ENCODE measurements at places on chromosomes 5 and 9.
A peak's percentile ranks its signal among the peaks of the same experiment; 100 is the strongest.

DNA sequence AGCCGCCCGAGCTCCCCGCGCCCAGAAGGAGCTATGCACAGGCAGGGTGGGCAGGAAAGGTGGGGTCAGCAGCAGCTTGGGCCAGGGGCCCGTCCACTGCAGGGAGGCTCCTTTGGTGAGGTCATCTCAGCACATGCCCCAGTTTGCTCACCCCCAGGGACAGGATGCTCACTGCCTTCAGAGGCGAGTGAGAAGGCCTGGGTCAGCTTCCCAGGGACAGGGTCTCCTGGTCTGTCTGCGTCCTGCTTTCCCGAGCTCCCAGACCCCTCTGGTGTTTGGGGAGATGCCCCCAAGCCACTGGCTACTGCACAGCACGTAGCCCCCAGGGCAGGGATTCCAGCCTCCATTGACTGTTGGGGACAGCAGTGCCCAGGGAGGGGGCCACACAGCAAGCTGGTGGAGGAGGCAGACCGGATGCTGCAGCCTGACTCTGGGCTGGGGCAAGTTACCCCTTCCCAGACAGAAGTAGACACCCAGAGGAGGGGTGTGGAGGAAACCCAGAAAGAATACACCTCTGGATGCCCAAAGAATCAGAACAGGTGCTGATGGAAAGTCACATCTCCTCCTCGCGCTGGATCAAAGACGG, 581 bp upstream of the SARDH start:
- no peak for DNase-seq

DNA sequence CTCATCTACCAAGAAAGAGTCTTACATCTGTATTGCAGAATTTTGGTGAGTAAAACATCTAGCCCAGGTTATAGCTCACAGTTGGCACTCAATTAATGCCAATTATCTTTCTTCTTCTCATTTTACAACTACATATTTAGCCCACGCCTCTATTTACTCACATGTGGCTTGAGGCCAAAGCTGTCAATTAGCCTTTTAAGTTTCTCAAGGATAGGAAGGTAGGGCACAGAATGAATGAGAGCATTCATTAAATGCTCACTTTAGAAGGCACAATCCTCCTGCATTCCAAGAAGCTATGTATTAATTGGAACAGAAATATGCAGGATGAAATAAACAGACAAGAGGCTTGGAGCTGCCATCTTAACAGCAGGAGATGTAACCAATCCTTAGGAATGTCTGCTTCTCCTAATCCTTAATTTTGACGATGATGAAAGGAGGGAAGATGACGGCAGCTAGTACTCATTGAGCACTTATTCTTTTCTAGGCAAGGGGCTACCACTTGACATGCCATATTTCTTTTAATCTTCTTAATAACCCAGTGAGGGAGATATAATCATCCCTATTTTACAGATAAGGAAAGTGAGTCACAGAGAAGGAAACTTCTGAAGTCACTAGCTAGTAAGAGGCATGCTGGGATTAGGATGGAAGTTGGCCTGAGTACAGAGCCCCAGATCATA, 30.8 kb upstream of the PANK3 start:
- DNase-seq = no peak

DNA sequence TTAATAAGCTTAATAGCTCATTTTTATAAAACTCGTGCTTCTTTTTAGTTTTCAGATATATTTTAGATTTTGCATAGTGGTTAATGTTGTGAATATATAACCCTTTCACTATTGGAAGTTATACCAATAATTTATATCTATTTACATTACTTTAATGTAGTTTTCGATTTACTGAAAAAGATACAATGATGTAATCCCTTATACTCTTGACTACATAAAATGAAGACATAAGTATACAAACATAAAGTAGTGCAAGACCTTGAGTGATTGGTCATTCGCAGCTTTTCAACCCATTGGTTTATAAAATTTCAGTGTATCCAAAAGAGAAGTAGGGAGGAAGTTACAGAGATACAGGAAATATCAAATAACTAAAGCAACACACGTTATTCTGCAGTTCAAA, 84.3 kb upstream of the GRHPR start:
- DNase-seq = no peak

DNA sequence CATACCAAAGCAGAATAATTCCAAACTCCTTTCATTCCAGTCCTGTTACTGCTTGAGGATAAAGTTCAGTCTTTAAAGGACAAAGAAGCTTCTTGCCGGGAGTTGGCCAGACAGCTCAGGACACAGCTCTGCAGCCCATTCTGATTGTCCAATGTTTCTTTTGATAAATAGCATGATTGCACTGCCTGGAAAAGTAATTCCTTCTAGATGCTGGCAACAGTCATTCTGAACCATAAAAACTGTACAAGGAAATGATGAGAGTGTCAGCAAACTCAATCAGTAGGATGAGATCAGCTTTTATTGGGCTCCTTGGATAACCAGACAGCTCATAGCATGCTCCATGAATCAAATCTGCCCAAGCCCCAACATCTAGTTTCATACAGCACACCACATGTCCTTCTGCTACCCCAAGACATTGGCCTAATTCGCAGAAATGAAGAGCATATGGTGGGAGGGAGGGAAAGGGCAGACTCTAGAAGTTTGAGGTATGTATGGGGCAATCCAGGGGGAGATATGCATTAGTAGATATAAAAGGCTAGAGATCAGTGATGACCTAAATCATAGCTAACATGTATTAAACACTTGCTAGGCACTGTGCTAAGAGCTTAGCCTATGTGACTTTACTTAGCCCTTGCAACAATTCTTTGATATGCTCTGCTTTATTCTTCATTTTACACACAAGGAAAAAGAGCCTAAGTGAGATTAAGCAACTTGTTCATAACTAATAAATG, 219.9 kb upstream of the NREP start:
- peak; percentile 76 for DNase-seq

DNA sequence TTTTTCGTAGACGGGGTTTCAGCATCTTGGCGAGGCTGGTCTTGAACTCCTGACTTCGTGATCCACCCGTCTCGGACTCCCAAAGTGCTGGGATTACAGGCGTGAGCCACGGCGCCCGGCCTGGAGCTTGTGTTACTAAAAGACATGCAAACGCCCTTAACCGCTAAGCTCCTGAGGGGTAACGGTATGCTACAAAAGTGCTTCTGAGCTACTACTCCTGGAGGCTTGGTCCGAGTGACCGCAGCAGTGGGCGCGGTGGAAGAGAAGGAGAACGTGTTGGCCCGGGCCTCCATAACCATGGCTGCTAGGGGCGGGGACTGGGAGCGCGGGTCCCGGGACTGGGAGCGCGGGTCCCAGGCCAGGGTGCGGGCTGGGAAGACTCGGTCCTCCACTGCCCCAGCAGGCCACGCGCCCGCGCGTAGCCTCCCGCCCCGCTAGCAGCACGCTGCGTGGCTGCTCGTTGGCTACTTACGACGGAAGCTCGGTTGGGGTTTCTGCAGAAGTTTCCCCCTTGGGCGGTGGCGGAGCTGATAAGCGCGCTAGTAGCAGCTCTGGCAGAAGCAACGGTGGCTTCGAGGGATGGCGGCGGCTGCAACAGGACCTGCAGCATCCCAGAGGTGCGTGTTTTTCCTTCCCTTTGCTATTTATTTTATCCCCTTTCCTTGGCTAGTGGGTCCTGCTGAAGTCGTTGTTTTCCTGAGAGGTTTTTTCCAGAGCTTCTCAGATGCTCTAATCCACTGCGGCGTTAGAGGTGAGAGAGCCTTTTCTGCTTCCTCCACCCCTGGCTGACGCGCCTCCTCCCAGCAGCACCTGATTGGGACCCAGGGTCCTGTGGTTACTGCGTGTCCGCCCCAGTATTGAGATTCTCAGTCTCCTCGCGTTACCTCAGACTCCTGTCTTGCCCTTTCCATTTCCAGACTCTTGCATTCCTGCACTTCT, 69.2 kb upstream of the CCDC180 start:
- DNase-seq = peak; percentile 24

GRCh38 chr5:156755421-156756087, 94.5 kb upstream of the PPP1R2B start:
- no peak for DNase-seq

DNA sequence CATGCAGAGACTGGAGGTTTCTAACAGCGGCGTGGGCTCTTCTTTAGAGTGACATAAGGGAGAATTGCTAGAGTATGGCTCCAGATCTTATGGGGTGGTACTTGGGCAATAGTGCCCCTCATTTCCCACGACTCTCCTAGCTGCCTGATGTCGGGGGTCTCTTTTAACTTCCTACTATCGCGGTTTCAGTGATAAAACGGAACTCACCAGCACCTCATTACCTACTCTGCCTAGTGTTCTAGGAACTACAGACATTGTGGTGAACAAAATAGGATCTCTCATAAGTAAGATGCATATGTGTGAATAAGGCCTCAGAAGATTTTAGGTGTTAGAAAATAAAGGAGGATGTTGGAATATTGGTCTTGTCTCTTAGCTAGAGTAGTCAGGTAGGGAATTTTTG, 1.1 kb downstream of the ICE1 start:
- DNase-seq = no peak

GRCh38 chr9:119157196-119157595, 212.0 kb downstream of the BRINP1 start:
- no peak for DNase-seq

DNA sequence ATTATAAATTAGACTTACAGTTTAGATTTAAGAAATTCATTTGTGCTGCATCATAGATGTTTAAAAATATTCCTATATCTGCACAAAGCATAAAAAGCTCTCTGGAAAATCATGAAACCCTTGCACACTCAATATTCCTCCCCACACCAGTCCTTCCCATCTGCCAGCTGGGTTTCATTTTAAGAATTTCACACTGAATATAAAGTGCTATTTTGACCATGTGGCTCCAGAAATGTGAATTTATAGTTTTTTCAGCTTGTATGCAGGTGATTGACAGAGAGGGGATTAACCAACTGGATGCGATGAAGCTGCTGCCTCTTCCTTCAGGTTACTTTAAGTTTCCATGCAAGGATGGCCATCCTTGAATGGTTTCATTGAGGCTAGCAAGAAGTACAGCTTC, 346.3 kb downstream of the NDUFS4 start:
- no peak for DNase-seq

DNA sequence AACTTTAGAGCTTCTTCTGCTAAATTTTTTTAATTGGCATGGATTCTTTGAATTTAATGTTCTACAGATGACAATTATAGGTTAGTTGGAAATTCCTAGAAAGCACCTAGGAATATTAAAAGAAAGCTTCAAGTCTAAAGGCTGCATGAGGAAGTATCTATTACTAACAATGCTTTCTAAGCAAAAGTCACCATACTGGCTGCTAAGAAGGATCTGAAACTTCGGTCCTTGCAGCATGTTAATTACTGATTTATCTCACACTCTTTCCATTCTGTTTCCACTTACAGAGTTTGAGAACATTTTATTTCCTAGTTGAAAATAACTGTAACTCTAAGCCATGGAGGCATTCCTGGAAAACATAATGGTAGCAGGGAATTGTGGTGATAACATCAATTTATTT, 8.4 kb downstream of the SEMA6A start:
- DNase-seq = no peak

- DNase-seq = no peak
These were observed 176.9 kb upstream of the WWC1 start for GRCh38 chr5:168114444-168115017.

- DNase-seq = no peak
These were observed 34.7 kb downstream of the FBXW2 start for GRCh38 chr9:120758544-120758943.

DNA sequence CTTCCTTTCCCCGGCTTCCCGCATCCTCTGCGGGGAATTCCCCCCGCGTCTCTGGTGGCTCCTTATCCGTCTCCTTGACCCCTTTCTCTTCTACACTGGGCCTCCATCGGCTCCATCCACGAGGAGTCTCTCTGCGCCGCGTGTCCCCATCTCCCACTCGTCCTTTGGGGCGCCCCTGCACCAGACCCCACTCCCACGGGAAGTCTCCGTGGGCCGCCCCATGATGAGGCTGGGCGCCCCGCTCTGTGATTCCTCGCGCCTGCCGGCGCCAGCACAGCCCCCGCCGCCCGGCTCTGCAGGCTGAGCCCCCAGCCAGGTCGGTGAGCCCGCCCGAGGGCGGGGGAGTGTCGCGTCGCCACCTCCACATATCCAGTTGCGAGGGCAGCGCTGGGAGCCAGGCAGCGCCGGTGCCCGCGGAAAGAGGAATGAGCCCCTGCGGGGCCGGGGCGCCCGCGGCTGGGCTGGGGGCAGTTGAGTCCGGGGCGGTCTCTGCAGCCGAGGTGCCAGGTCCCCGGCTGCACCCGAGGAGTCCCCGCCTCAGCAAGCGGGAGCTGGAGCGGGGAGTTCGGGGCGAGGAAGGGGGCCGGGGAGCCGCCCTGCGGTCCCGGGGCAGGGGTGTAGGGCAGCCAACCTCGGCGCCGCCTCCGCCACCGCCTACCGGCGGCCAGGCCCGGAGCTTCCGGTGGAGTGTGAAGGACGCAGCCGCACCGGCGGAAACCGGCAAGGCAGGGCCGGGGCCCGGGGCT, 2.1 kb upstream of the TRAF1 start:
- DNase-seq = no peak

GRCh38 chr9:137167277-137167746, 2.5 kb downstream of the LRRC26 start:
- DNase-seq = no peak

DNA sequence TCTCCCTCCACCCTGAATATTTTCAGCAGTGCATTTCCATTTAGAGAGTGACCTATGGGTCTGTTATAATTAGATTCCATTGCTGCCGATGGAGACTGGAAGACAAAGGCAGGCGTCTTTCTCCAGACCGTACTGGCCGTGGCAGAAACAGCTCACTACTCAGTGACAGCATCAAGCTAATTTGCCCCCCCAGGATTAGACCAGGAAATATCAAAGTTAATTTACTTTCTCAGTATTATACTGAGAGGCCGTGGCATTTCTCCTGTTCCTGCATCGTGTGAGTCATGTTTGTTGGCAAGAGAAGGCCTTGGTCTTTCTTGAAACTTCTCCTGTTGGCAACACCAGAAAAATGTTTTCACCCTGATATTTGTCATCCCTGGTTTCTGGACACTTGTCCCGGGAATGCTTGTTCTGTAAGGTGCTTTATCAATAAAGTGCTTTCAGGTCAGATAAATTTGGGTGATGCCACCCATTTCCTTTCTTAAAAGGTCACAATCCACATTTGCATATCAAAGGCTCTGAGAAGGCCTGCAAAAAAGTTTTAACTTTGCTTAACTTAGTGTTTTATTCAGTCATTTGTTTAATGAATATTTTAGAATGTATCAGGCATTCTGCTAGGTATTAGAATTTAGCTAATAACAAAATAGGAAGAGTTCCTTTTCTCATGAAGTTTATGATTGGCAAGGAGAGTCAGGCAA, 28.4 kb downstream of the SV2C start:
- no peak for DNase-seq

DNA sequence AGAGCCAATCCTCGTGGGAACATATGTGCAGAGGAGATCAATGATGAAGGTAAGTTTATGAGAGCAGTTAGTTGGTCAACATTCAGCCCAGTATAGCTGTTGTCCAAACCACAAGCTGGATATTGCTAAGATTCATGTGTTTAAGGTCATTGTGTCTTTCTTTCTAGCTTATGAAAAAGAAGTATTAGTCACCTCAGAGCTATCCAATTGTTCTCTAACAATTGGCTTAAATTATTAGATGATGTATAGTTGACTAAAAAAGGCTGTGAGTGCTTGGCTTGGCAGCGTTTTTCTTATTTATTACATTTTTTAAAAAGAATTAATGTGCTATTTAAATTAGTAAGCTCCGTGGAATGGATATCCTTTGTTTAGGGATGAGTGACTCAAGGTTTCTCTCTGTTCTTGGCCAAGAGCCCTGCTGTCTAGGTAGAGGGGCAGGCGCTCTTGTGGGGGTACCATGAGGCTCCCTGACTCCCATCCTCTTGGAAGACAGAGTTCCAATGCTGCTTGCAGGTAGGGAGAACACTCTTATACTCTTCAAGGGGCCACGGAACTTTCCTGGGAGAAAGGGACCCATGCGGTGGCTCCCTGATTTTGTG, 487.4 kb downstream of the IRX1 start:
- DNase-seq = no peak
